OCI-M1 (cell line): ENCODE measurements at places on chromosomes 1 and 21.

DNA sequence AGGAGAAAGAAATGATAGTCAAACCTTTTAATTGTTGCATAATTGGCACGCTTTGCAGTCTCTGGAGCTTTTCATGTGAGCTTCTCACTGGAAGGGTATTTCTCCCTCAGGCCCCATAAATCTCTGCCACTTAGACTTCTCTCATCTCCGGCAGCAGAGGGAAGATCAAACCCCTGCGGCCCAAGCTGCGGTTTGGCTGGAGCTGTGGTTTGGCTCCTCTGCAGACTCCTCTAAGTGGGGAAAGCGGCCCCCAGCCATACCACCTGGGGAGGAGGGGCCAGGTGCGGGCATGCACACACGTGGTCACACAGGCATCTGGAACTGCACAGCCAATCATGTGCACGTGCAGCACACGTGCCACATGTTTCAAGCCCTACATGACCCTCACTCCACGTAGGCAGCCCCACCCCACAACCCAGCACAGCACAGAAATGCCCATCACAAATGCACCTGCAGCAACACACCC lies 58.3 kb downstream of the UBE2T start:
- peak; percentile 60 for DNase-seq

DNA sequence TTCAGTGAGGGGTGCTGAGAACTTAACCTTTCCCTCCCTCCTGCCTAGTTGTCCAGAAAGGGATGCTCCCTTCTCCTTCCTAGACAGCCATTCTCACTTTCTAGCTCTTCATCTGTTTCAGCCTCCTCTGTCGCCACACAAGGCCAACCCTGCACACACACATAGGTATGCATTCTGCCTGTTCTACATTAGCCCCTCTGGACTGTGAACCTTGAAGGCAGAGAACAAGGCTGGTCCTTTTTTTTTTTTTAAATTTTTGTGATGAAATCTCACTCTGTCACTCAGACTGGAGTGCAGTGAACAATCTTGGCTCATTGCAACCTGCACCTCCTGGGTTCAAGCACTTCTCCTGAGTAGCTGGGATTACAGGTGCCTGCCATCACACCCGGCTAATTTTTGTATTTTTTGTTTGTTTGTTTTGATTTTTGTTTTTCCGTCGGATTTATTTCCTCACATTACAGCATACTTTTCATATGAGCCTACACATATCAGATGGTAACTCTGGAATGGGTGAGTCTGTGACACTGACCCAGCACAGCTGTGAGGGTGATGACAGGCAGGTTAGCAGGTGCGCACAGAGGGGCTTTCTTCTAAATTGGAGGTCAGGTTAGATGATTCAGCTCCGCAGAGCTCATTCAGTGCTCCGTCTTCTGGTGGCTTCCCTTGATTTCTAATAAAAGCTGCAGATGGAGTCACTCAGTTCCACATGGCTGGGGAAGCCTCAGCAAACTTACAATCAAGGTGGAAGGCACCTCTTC lies 4.9 kb upstream of the AKR1A1 start:
- no peak for DNase-seq

DNA sequence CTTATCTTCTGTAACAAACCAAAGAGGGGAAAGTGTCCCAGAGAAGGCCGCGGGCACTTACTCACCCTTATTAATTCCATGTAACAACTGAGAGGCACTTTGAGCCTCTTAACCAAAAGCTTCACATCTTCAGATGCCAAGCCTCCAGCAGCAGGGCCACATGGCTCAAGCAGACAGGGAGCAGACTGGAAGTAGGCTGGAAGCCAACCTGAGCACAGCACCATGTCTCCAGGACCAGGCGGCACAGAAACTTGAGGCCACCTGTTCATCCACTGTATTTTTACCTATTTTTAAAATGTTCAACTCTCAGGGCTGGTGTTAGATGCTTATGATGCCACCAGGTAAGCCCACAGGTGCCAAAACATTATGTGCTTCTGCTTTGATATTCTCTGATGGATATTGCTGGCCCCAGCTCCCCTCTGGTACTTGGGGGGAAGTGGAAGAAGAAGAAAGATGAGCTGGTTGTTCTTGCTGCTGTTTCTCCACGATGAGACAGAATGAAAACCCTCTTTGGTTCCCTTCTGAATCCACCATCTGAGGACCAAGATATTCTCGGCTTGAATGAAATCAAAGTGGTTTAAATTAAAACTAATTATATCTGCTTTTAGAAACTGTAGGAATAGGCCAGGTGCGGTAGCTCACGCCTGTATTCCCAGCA lies 30.6 kb upstream of the SDE2 start:
- DNase-seq, result no peak

DNA sequence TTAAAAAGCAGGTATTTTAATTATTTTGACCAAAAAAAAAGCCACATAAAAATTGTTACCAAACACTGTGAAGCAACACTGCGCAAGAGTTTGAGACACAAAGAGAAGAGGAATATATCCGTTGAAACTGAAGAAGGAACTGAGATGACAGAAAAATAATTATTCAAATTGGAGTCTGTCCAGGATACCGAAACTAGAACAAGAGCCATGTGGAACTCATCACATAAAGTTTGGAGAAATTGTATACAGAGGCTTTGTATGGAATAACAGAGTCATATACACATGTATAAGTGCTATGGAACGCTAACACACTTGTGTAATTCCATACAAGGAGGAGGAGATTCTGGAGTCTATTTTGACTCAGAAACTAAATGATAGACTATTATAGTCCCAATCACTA lies 675.1 kb upstream of the ADGRL2 start:
- no peak for DNase-seq

DNA sequence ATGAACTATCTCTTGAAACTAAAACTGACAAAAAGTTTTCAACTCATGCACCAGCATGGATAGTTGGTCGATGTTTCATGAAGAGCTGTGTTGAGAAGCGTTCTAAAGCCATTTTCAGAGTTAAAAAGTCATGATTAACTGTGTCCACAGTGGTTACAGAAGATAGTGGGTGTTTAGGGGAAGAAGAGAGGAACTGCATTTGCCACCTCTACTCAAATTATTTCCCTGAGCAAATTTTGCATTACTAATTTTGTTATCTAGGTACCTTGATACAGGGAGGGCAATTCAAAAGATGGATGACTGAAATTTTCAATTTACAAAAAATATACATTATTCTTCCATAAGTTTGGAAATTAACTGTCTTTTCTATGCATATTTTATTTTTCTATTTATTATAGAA lies 15.5 kb downstream of the SAMSN1 start:
- DNase-seq, result peak; percentile 45

DNA sequence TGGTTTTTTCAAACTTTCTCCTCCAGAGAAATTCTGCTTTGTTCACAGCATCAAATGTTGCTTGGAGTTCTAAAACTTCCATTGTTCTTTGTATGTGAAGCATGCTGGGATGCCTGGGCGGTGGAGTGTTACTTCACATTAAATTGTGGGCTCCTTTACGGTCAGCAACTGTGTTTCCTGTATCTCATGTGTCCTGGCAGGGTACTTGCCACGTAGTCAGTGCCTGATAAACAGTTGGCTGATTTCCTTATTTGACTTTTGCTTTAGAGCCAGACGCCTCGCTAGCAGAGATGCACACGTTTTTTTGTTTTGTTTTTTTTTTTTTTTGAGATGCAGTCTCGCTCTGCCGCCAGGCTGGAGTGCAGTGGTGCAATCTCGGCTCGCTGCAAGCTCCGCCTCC lies 96.7 kb downstream of the UCK2 start:
- DNase-seq, result peak; percentile 13

GRCh38 chr1:67460676-67461500 lies 30.7 kb upstream of the SERBP1 start:
- no peak for DNase-seq

GRCh38 chr1:105894006-105894405 lies 1162.5 kb upstream of the PRMT6 start:
- DNase-seq, result no peak
